Sigmoid colon (tissue), 7 donors: ENCODE measurements at places on chromosomes 11 and 22. TPM values are rescaled to one million over a fixed set of nuclear protein-coding genes. Genes with fewer than 3 reads are reported as not detected.
A peak's percentile ranks its signal among the peaks of the same experiment; 100 is the strongest.

DNA sequence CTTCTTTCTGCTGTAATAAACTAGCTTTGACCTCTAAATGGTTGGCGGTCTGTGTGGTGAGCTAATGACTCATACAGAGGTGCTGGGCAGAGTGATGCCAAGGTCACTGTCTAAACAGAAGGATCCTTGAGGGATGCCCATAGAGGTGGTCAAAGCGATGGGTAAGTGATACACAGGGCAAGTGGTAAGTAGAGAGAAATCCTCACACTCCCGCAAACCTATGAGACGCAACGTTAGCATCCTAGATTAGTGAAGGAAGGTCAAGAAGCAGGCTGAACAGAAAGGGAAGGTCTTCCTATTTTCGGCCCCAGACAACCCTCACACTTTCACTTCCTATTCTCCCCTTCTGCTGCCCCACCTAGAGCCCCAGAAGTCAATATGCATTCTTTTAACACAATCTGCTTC is 65.6 kb upstream of the SESN3 start:
- H3K4me3 ChIP-seq: no peak overlapping the region
- no peak overlapping the region for H3K27ac ChIP-seq
- no peak for DNase-seq
- H3K27me3 ChIP-seq: no peaks in the 10 kb centered on the region
- H3K4me1 ChIP-seq: peaks cover 31% of the 10 kb centered on the region
- no peaks in the 10 kb centered on the region for H3K36me3 ChIP-seq

- H3K27ac ChIP-seq: no peak overlapping the region
- no peak for DNase-seq
- no peaks in the 10 kb centered on the region for H3K4me1 ChIP-seq
- no peak overlapping the region for H3K4me3 ChIP-seq
Measured at GRCh38 chr11:23577296-23577695, 717.0 kb upstream of the CCDC179 start.

The IGLL1 gene
- not detected for total RNA-seq

DNA sequence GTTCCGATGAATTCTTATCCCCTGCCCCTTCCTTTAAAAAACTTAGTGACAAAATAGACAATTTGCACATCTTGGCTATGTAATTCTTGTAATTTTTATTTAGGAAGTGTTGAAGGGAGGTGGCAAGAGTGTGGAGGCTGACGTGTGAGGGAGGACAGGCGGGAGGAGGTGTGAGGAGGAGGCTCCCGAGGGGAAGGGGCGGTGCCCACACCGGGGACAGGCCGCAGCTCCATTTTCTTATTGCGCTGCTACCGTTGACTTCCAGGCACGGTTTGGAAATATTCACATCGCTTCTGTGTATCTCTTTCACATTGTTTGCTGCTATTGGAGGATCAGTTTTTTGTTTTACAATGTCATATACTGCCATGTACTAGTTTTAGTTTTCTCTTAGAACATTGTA is 12.0 kb downstream of the CCND1 start:
- no peak overlapping the region for H3K27ac ChIP-seq
- H3K36me3 ChIP-seq: peaks cover 64% of the 10 kb centered on the region
- H3K4me1 ChIP-seq: no peaks in the 10 kb centered on the region

The MS4A4E gene
- total RNA-seq: 2.6 TPM

- DNase-seq: no peak
- peaks cover 5% of the 10 kb centered on the region for H3K27me3 ChIP-seq
- H3K36me3 ChIP-seq: no peaks in the 10 kb centered on the region
- no peak overlapping the region for H3K4me3 ChIP-seq
- no peaks in the 10 kb centered on the region for H3K4me1 ChIP-seq
Measured at GRCh38 chr22:47779474-47779873, 1017.0 kb downstream of the TBC1D22A start.

DNA sequence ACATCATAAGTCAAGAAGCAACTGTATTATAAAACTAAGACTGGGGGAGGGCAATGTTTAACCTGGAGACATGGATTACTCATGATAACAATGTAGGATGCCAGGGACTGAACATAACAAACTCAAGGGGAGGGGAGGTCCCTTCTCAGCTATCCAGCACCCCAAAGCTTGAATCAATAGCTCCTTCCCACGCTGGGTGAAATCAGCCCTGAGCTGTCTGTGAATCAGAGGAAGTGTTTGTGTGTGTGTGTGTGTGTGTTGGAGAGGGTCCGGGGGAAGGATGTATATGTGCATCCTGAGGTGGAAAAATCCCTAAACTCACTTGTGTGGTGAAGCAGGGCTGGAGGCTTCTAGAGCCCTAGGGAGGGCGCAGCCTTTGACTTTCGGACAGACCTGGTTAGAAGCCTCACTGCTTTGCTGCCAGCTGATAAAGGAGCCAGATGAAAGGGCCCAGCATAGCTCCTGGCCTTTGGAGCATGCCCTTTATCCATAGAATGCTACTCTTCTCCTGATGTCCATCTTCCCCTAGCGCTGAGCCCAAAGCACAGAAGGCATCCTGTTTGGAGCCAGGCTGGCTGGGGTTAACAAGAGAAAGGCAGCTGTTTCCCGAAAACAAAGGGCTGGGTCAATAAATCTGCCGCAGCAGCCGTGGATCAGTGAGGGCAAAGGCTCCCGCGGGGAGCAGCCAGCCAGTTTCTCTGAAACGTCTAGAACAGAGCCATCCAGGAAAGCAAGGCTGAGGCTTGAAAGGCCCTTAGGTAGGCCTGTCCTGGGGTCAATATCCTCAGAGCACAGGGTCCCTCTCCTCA is 35.8 kb downstream of the TNKS1BP1 start:
- peaks cover 6% of the 10 kb centered on the region for H3K4me1 ChIP-seq
- no peak overlapping the region for H3K4me3 ChIP-seq
- no peaks in the 10 kb centered on the region for H3K27me3 ChIP-seq
- H3K27ac ChIP-seq: no peak overlapping the region
- no peak for DNase-seq

DNA sequence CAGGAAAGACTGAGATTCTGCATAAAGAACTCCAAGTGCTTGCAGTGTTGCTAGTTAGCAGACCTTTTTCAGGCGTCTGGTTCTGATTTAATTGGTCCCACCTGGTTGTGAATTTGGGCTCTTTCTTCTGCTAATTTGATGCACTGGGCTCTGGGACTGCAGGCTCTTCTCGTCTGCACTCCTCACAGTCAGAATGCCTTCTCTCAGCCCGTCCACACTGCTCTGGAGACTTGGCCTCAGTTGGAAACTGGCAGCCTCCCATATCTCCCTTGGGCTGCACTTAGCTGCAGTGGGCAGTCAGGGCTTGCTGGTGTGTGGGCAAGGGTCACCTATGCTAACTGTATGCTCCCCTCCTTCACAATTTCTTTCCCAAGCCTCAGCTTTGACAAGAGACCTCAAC is 1.5 kb downstream of the TRIM6 start:
- DNase-seq: no peak
- no peaks in the 10 kb centered on the region for H3K27me3 ChIP-seq
- no peak overlapping the region for H3K4me3 ChIP-seq
- peaks cover 28% of the 10 kb centered on the region for H3K4me1 ChIP-seq

The OR6Q1 gene
- not detected for total RNA-seq

DNA sequence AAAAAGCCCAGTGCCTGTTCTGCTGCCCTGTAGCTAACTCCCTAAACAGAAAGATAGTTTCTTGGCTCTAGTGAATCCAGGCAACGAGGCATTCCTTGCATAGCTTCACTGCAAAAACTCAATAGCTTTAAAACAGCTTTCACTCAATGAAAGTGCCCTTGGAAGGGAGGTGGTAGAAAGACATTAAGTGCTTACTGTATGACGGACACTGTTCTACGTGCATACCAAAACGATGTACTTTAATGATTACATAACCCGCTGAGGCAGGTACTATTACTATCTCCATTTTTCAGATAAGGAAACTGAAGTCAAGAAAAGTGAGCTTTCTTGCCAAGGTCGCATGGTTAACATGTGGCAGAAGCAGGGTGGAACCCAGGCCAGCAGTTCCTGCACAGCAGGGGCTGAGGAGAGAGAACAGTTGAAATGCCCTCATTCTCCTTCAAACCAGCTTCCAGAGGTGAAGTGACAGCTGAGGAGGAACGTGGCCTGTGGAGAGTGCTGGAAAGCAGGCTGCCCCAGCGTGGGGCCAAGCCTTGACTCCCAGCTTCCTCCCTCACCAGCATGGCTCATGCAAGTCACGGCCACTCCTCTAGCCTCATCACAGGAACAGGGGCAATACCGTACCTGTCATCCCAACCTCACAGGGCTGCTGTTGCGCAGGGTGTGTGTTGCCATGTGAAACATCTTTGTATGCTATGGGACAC is 227.5 kb upstream of the NARS2 start:
- no peak overlapping the region for H3K4me3 ChIP-seq
- H3K27ac ChIP-seq: peak overlapping the region; percentile 61
- no peak for DNase-seq
- no peaks in the 10 kb centered on the region for H3K27me3 ChIP-seq

DNA sequence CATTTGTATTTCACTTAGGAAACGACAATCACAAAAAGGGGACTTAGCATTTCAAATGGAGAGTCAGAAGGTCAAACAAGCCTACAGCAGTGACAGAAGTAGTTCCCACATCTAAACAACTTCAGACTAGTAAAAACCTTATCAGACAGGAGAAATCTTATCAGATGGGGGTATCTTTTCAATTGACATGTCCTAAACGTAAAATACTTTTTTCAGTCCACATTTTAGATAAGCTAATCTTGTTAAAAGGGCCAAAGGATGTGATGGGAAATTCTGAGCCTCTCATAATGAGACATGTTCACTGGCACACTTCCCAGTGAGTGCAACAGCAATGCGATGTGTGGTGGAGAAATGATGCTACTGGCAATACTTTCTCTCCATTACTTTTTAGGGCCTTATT is 2.4 kb downstream of the MAPK1 start:
- no peaks in the 10 kb centered on the region for H3K27me3 ChIP-seq
- DNase-seq: peak; percentile 75
- H3K4me3 ChIP-seq: peak overlapping the region; percentile 79
- H3K27ac ChIP-seq: no peak overlapping the region
- H3K36me3 ChIP-seq: no peaks in the 10 kb centered on the region

The MAJIN gene
- not detected for total RNA-seq

DNA sequence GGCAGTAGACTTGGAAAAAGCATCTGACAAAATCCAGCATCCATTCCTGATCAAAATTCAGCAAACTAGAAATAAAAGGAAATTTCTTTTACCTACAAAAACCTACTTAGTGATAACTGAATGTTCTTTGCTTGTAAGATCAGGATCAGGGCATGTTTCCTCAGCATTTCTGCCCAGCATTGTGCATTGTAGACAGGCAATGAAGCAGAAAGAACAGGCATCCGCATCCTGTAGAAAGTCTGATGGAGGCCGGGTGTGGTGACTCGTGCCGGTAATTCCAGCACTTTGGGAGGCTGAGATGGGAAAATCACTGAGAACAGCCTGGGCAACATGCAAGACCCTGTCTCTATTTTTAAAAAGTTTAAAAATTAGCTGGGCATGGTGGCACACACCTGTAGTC is 32.5 kb upstream of the PANX2 start:
- H3K4me3 ChIP-seq: no peak overlapping the region
- H3K27me3 ChIP-seq: no peaks in the 10 kb centered on the region
- no peaks in the 10 kb centered on the region for H3K36me3 ChIP-seq
- no peak for DNase-seq
- no peak overlapping the region for H3K27ac ChIP-seq
- H3K4me1 ChIP-seq: peaks cover 13% of the 10 kb centered on the region

GRCh38 chr11:13891911-13892310 is 70.6 kb upstream of the SPON1 start:
- no peaks in the 10 kb centered on the region for H3K4me1 ChIP-seq
- H3K27ac ChIP-seq: no peak overlapping the region
- DNase-seq: no peak
- no peak overlapping the region for H3K4me3 ChIP-seq

The CHST1 gene
- 1.5 TPM for total RNA-seq

- H3K36me3 ChIP-seq: no peaks in the 10 kb centered on the region
- DNase-seq: peak; percentile 87
- no peaks in the 10 kb centered on the region for H3K27me3 ChIP-seq
- H3K4me1 ChIP-seq: peaks cover 19% of the 10 kb centered on the region
- no peak overlapping the region for H3K27ac ChIP-seq
- no peak overlapping the region for H3K4me3 ChIP-seq
Measured at GRCh38 chr11:2420502-2421225, 20.1 kb downstream of the TSSC4 start.

- H3K27me3 ChIP-seq: no peaks in the 10 kb centered on the region
- H3K4me3 ChIP-seq: peak overlapping the region; percentile 100
- no peak overlapping the region for H3K27ac ChIP-seq
- no peaks in the 10 kb centered on the region for H3K36me3 ChIP-seq
Measured at GRCh38 chr11:118434123-118434552, 2.2 kb upstream of the KMT2A start.

DNA sequence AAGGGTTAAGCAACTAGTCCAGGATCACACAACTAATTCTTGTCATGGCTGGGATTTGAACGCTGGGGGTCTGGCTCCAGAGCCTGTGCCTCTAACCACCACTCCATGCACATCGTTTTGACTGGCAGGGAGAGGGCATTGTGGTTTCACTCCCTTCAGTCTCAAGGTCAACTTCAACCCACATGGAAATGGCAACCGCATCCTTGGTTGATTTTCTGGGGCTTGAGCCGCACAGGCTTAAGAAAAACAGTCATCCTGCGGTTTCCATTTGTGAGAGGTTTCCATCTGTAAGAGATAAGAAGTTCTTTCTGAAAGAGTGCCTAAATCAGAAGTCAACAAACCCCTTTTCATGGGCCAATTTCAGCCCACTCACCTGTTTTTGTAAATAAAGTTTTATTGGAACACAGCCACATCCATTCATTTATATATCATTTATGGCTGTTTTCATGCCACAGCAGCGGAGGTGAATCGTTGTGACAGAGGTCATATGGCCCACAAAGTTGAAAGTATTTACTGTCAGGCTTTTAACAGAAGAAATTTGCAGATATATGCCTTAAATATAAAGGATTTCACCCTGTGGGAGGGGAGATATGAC is 65.7 kb downstream of the SGSM1 start:
- no peaks in the 10 kb centered on the region for H3K36me3 ChIP-seq
- no peaks in the 10 kb centered on the region for H3K4me1 ChIP-seq
- DNase-seq: no peak
- H3K27ac ChIP-seq: no peak overlapping the region
- H3K27me3 ChIP-seq: no peaks in the 10 kb centered on the region
- H3K4me3 ChIP-seq: no peak overlapping the region

The RAB36 gene
- 4.6 TPM for total RNA-seq

DNA sequence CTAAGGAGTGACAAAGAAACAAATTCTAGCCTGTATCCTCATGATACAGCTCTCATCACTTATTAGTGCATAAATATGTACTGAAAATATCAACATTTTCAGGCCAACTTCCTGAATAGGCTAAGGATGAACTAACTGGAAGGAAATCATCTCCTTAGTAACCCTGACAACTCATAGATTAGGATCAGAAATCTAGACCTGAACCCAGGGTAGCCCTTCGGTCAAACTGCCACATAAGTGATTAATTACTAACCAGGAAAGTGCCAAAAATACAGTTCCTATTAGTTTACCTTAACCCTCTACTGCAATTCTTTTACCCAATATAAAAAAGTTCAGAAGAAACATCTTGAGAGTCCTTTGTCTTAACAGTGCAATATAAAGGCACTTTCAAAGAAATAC is 40.0 kb downstream of the AMBRA1 start:
- H3K4me1 ChIP-seq: peaks cover 35% of the 10 kb centered on the region
- DNase-seq: no peak
- peak overlapping the region; percentile 60 for H3K27ac ChIP-seq
- no peaks in the 10 kb centered on the region for H3K27me3 ChIP-seq
- no peak overlapping the region for H3K4me3 ChIP-seq

- no peak for DNase-seq
- H3K27ac ChIP-seq: no peak overlapping the region
- no peaks in the 10 kb centered on the region for H3K36me3 ChIP-seq
- H3K27me3 ChIP-seq: no peaks in the 10 kb centered on the region
- no peaks in the 10 kb centered on the region for H3K4me1 ChIP-seq
Measured at GRCh38 chr22:46629291-46629690, 9.1 kb downstream of the GRAMD4 start.
